Neural progenitor cell (in vitro differentiated cells): ENCODE measurements at places on chromosomes 3 and 15. TPM values are rescaled to one million over a fixed set of nuclear protein-coding genes. Genes with fewer than 3 reads are reported as not detected.

GRCh38 chr15:85587707-85588411, 206.9 kb downstream of the KLHL25 start:
- DNase-seq: no peak

FAM3D gene
- 0.11 and 0.15 TPM in 2 replicates for total RNA-seq

GRCh38 chr3:139252719-139253118, 91.1 kb upstream of the MRPS22 start:
- DNase-seq: no peak

DNA sequence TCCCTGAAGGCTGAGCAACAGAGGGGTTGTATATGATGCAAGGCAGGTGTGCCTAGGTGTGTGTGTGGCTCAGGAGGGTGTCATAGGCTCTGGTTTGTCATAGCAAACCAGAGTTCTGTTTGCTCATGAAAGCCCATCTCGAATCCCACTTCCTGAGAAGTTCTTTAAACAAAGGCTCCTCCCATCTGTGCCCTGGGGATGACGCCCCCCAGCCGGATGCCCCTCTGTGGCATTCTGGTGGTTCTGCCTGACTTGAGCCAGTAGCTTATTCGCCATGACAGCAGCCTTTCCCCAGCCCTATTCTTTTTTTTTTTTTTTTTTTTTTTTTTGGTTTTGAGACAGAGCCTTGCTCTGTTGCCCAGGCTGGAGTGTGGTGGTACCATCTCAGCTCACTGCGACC, 45.4 kb downstream of the PDIA5 start:
- DNase-seq: no peak

PROK2 gene
- total RNA-seq: 2.0 and 2.1 TPM in 2 replicates

- DNase-seq: no peak
Observed at GRCh38 chr3:169311381-169311780, 352.1 kb downstream of the MECOM start.

PLD1 gene
- 0.19 and 0.21 TPM in 2 replicates for total RNA-seq

TUSC7 gene
- total RNA-seq: not detected in 2 replicates

DNA sequence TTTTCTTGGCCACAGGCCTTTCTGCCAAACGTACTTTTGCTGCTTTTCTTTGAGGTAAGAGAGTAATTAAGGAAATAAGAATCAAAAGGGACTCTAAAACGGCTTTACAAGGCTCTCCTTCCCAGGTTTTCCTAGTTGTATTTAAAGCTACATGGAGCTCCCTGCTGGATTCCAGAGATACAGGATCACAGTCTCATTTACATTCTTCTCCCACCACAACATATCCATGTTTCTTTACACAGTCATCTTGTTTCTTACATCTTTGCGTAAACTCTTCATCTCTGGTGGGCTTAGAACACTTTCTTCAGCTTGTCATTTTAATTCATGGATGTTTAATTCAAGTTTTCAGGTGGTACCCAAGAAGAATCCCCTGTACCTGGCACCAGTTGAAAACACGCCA, 117.6 kb upstream of the BFSP2 start:
- no peak for DNase-seq

DNA sequence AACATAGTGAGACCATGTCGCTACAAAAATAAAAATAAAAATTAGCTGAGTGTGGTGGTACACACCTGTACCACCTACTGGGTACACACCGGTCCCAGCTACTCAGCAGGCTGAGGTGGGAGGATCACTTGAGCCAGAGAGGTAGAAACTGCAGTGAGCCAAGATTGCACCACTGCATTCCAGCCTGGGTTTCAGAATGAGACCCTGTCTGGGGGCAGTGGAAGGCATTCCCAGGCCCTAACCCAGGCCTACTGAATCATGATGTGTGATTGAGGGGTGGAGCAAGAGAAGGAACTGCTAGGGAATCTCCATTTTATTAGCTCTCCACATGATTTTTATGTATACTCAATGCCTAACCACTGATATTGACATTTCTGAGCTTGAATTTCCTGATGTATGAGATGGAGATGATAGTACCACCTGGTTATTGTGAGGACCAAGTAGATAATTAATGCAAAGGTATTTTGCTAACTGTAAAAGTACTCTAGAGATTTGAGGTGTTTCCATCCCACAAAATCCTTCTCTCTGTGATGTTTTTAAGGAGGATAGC, 169.5 kb upstream of the UMPS start:
- DNase-seq: no peak

FNDC3B gene
- total RNA-seq: 29.5 and 33.9 TPM in 2 replicates

- DNase-seq: no peak
Observed at GRCh38 chr15:64623347-64623996, 151.9 kb downstream of the RBPMS2 start.

SEMA3G gene
- 0.79 and 3.4 TPM in 2 replicates for total RNA-seq

DNA sequence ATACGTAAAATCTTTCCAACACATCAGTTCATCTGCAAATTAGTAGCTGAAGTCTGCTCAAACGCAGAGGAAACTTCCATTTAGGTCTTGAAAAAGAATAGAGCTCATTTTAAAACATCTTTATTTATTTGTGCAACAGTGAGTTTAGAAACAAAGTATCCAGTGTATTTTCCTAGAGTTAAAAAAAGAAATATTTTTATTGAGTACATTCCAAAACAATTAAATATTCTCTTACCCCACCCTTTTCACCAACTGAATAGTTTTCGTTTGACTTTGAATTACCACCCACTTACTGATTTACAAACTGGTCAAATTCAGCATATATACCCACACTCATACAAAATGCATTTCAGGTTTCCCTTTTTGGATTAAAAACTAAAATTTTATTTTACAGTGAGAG, 104.7 kb downstream of the ZBTB20 start:
- DNase-seq: no peak

DNA sequence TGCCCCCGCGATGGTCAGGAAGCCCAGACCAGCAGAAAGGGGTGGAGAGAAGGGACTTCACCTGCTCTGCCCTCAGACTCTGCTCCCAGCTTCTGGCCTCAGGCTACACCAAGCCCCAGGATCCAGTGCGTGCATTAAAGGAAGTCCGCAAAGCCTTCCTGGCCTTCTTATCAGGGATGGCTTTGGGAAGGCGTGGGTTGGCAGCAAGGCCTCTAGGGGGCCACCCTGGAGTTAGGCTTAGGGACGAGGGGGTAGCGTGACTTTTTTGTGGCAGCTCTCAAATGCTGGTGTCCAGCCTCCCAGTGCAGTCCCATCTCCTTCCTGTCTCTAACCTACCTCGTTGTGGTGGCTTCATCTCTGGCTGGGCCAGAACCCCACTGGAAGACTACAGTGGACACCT, 18.9 kb upstream of the RPL29 start:
- DNase-seq: peak; percentile 65

SEMA7A gene
- 3.5 and 11.7 TPM in 2 replicates for total RNA-seq

DNA sequence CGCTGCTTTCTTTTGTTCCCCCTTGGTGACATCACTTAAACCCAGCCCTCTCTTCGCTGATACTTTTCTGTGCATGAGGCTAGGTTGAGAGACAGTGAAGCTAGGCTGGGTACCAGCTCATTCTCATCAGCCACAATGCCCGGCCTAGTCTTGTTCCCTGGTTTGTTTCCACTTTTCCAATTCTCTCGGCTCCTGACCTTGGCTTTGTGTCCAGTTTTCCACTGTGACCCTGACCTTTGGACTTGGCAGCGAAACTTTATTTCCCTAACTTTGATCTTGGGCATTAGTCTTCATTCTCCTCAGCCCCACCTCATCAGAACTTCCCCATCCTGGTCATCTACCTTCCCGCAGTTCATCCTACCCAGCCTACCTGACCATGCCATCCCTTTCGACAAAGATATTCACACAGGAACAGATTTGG, 908 bp upstream of the ADPGK start:
- no peak for DNase-seq

- DNase-seq: no peak
Observed at GRCh38 chr3:165225604-165226003, 29.4 kb upstream of the SLITRK3 start.

DNA sequence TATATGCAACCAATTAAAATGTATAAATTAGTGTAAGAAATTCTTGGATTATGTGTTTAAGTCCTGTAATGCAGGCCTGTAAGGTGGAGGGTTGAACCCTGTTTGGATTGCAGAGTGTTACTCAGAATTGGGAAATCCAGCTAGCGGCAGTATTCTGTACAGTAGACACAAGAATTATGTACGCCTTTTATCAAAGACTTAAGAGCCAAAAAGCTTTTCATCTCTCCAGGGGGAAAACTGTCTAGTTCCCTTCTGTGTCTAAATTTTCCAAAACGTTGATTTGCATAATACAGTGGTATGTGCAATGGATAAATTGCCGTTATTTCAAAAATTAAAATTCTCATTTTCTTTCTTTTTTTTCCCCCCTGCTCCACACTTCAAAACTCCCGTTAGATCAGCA, 65.4 kb upstream of the ACAD9 start:
- DNase-seq: no peak

DNA sequence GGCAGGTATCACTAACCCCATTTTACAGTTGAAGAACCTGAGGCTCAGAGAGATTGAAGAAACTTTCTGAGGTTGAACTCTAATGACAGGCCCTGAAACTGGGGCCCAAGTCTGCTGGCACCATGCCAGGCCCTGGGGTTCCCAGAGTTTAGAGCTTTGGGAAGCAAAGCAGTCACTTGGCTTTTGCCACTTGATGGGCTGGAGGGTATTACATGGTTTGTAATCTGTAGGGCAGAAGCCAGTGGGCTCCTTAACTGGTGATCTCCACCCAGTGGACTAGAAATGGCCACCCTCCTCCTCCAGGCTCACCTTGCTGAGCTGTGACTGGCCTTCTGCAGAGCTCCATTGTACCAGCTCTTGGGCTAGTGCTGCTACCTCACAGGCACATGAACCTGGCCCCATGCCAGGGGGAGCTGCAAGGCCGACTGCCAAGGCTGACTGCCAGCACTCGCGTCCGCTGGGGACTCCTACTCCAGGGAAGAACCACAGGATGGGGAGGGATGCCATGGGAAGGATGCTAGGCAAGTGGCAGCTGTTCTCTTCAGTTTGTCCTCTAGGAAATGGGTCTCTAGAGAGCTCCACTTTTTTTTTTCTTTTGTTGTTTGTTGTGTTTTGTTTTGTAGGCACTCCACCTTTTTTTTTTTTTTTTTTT, 104.8 kb downstream of the ETFA start:
- DNase-seq: no peak

GPR149 gene
- total RNA-seq: not detected in 2 replicates

GOLGA8H gene
- total RNA-seq: 0.06 and 0.24 TPM in 2 replicates

TRPC1 gene
- 36.4 and 45.1 TPM in 2 replicates for total RNA-seq

- DNase-seq: peak; percentile 74
Observed at GRCh38 chr3:42979044-42979972, at the start of gene GASK1A. GASK1A (plus strand) TSS chr3:42979311; CDS start chr3:42979643, 332 bp downstream.

TBC1D21 gene
- total RNA-seq: not detected in 2 replicates

DNA sequence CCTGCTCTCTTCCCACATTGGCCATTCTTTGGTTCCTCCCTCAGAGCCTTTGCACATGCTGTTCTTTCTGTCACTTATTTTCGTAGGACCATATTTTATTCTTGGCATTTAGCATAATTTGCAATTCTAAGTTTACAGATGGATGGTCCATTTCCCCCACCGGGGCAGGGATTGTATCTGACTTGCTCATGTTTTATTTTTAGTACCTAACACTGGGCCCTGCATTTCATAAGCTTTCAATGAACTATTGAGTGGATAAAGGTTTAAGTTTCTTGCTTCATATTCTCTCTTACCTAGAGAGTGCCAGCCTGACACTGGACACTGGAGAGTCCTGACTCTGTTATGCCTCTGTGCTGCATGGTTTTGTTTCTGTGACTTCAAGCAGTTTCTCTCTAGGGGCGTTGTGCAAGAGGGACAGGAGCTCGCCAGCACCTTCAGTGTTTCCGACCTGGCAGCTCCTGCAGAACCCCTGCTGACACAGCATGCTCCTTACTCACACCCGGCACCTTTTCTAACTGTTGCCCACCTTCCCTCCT, 87.4 kb downstream of the FLNB start:
- DNase-seq: no peak

- DNase-seq: no peak
Observed at GRCh38 chr3:157327018-157327417, 109.6 kb upstream of the PTX3 start.

GRCh38 chr3:80055306-80055705, 287.5 kb upstream of the ROBO1 start:
- no peak for DNase-seq

- DNase-seq: no peak
Observed at GRCh38 chr3:192482391-192482790, 244.9 kb downstream of the FGF12 start.

GRCh38 chr3:4323246-4324027, 20.3 kb downstream of the SETMAR start:
- no peak for DNase-seq

DNA sequence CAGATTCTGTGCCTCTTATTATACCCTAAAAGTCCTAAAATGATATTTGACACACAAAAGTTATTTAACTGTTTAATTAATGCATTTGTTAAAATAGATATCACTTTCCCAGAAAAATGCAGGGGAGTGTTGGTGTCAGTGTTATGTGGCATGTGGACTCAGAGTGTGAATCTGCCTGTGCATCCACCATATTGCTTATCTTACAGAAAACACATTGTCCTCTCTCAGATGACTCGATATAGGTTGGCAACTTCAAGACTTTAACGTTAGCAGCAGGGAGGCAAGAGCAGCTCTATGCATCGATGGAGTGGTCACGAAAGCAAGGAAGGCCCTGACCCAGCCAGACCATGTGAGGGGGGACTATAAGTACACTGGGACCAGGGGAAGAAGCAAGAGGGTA, 165.4 kb upstream of the DCBLD2 start:
- no peak for DNase-seq

STRA6 gene
- total RNA-seq: 3.1 and 5.9 TPM in 2 replicates

GRCh38 chr3:57133157-57133556, 32.0 kb downstream of the IL17RD start:
- no peak for DNase-seq

DNA sequence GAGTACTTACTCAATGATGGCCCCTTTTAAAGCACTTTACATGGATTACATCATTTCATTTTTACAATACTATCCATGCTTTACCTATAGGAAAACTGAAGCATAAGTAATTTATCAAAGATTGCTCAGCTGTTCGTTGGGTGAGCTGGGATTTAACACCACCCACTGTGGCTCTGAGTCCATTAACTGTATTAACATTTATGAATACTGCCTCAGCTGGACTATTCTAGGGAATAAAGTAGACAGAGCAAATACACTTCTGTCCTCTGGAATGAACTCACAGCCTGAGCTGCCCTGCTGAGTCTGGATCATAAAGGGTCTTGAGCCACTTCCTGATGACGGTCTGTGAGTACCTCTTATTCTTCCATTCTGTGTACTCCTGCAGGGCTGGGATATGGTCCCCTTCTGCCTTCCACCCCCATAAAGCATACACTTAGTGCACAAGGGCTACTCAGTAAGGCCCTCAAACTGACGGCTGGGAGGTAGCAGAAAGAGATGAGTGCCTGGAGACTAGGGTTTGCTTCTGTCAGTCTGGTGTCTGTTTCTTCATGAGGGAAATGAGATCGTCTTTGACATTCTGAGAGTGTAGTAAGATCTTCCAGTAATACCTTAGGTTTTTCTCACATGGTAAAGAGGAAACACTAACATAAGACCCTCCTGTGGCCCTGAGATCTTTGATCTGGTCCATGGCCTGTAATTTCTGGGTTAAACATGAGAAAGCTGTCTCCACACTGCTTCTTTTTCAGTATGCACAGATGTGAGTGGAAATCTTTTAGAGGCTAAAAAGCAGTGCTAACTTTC, 12.6 kb upstream of the ST6GAL1 start:
- DNase-seq: no peak
